CD4-positive, CD25-positive, alpha-beta regulatory T cell (primary cell): ENCODE measurements at places on chromosomes 1 and 21. TPM values are rescaled to one million over a fixed set of nuclear protein-coding genes. Genes with fewer than 3 reads are reported as not detected.

DNA sequence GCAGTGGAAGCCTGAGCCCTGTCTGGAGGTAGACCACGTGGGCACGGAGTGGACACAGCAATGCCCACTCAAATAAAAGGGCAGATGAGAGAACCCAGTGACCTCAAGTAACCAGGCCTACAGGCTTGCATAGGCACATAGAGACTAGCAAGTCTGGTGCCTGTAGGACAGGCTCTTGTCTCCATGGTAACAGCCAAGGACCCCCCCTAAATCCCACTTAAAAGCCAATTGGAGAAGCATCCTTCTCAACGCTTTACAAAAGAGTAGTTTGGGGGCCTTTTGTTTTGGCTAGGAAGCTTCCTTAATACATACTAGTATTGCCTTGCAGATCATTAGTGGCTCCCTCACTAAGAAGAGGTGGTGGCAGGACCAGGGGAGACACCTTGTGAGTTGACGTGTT lies 63.9 kb downstream of the VWA5B1 start:
- no peak overlapping the region for H3K4me3 ChIP-seq
- H3K4me1 ChIP-seq = no peaks in the 10 kb centered on the region
- H3K36me3 ChIP-seq = no peaks in the 10 kb centered on the region
- DNase-seq = no peak
- H3K27ac ChIP-seq = no peak overlapping the region
- peaks cover 3% of the 10 kb centered on the region for H3K27me3 ChIP-seq

DNA sequence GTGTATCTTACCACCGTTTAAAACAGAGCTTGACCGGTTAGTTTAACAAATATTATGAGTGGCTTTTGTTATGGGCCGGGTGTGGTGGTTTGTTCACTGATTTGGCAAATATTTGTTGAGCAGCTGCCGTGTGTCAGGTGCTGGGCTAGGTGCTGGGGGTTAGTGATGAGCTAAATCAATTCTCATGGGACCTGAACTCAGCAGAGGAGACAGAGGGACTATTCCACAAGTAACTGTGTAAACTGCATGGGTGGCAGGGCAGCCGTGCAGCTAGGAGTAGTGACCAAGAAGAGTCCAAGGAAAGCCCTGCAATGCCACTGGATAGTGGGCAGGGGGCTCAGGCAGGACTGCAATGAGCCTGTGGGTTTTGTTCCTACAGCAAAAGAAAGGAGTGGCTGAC lies 11.2 kb upstream of the C2CD2 start:
- no peaks in the 10 kb centered on the region for H3K4me1 ChIP-seq
- peaks cover 5% of the 10 kb centered on the region for H3K27me3 ChIP-seq
- H3K4me3 ChIP-seq = no peak overlapping the region

DNA sequence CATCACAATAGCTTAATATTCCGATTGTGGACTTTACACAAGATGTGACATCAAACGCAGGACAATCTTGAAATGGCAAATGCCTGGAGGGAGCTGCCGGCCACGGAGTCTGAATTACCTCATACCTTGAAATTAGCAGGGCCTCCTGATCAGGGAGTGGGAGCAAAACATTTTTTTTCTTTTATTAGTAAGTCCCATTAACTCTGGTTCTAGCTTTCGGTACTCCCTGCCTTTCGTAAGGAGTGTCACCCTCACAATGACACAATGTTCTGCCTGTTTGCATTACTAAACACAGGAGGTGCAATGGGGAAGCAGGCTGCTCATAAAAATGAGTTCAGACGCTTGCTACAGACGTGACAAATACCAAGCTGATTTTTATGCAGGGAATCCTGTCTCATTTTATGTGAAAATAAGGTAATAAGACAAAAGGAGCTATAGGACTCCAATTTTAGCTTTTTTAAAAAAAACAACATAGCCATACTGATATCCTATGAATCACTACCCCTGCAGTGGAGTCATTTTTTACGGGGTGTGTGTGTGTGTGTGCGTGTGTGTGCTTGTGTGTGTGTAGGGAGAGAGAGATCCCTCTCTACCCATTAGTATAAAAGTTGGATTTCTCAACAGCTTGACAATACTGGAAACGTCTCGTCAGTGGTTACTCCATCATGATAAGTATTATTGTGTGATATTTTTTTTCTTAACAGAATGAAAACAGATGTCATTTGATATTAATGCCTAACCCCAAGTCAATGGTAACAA lies 205.1 kb upstream of the RUNX1 start:
- peaks cover 2% of the 10 kb centered on the region for H3K27me3 ChIP-seq
- H3K27ac ChIP-seq = no peak overlapping the region
- H3K36me3 ChIP-seq = no peaks in the 10 kb centered on the region
- DNase-seq = no peak

- H3K36me3 ChIP-seq = no peaks in the 10 kb centered on the region
- no peak overlapping the region for H3K4me3 ChIP-seq
- H3K27ac ChIP-seq = no peak overlapping the region
These were observed 32.4 kb upstream of the SERTAD4 start for GRCh38 chr1:210200124-210200736.

DNA sequence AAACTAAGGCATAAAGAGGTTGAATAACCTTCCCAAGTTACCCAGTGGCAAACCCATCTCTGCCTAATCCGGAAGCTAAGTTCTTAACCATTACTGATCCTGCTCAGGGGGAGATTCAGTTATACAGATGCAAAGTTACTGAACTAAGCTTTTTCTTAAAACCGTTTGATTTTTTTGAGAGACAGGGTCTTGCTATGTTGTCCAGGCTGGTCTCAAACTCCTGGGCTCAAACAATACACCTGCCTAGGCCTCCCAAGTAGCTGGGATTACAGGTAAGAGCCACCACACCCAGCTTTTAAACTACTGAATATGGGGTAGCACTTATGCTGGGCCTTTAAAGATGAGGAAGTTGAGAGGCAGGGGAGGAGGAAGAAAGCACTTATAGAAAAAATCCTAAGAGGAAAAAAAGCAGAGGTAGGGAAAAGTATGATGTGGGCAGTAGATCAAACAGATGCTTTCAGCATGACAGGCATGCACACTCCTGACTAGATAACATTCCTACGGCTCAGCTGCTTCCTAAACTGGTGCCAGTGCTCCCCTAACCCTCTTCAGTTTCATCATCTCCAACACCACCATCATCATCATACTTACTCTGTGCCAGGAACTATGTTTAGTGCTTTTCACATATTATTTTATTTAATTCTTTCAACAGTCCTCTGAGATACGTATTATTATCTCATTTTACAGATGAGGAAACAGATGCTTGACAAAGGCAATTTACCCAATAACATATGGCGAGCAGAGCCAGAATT lies 5.8 kb downstream of the PAFAH2 start:
- peaks cover 46% of the 10 kb centered on the region for H3K4me1 ChIP-seq
- H3K4me3 ChIP-seq = no peak overlapping the region
- DNase-seq = no peak

DNA sequence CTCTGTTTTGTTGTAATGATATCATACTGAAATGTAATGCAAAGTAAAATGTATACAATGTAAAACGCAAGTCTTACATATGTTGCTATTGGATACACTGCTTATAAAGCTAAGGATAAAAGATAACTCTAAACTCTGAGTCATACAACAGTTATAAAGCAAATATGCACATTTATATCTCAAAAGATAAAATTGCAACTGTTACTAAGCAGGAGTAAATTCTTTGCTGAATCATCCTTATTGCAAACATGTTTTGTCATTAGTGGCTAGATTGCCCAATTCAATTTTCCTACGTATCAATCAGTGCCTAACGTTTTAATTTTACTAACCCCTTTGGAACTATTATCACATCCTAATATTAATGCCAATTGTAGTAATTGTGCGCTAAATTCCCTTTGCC lies 762.9 kb downstream of the LTN1 start:
- no peaks in the 10 kb centered on the region for H3K36me3 ChIP-seq
- no peak for DNase-seq
- no peaks in the 10 kb centered on the region for H3K27me3 ChIP-seq
- H3K27ac ChIP-seq = no peak overlapping the region
- no peaks in the 10 kb centered on the region for H3K4me1 ChIP-seq
- H3K4me3 ChIP-seq = no peak overlapping the region

GRCh38 chr1:91803847-91804545 lies 82.0 kb downstream of the TGFBR3 start:
- H3K4me3 ChIP-seq = peak overlapping the region; percentile 78
- peaks cover 30% of the 10 kb centered on the region for H3K4me1 ChIP-seq
- H3K27me3 ChIP-seq = no peaks in the 10 kb centered on the region
- no peaks in the 10 kb centered on the region for H3K36me3 ChIP-seq
- peak; percentile 84 for DNase-seq
- peak overlapping the region; percentile 94 for H3K27ac ChIP-seq

DNA sequence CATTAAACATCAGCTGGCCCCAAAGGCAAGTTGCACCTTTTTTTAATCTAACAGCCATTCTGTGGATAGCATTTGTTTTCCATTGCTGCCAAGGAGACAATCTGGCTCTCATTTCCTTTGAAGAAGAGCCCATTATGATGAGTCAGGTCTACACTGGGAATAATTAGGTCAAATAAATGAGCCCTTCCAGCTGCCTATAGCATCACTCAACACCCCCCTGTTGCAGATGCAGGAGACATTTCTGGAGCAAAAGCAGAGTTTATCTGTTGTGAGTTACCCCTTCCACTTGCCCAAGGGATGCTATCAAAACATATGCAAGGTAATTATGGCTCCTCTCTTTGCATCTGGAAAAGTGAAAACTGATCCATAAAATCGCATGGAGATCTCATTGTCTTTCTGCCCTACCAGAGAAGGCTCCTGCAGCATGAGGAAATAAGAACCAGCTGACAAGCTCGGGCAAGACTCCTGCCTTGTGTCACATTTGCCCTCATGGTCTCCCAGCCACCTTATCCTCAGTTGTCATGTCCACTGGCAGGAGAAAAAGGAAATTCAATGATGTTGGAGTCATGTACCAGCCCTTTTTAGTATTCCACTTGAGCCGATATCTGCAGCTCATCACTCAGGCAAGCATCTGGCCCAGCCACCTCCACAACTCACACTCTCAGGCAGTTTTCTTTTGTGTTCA lies 135.9 kb downstream of the SLC30A10 start:
- no peaks in the 10 kb centered on the region for H3K4me1 ChIP-seq
- H3K36me3 ChIP-seq = no peaks in the 10 kb centered on the region
- H3K27ac ChIP-seq = no peak overlapping the region
- no peaks in the 10 kb centered on the region for H3K27me3 ChIP-seq
- H3K4me3 ChIP-seq = no peak overlapping the region

GRCh38 chr1:145849356-145850160 lies 4.1 kb downstream of the NUDT17 start:
- H3K4me3 ChIP-seq = no peak overlapping the region
- H3K27me3 ChIP-seq = no peaks in the 10 kb centered on the region
- peaks cover 16% of the 10 kb centered on the region for H3K4me1 ChIP-seq

DNA sequence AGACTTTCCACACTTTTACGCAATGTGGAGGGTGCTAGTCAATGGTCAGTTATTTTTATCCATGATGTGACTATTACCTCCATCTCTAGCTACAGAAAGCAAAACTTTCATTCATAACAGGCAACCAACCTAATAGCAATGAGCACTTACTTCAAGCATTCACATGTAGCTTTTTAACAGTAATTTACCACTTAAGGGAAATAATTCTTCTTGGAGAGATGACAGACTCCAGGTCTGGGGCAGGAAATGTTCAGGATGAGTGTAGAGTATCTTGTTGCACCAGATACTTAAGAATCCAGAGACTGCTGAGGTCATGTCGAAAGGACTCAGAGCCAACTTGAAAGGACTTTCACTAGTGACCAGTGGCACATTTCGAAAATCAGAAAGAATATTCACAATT lies 347.6 kb downstream of the CHRM3 start:
- H3K27ac ChIP-seq = no peak overlapping the region
- H3K27me3 ChIP-seq = no peaks in the 10 kb centered on the region
- no peak overlapping the region for H3K4me3 ChIP-seq
- H3K36me3 ChIP-seq = no peaks in the 10 kb centered on the region
- no peak for DNase-seq

DNA sequence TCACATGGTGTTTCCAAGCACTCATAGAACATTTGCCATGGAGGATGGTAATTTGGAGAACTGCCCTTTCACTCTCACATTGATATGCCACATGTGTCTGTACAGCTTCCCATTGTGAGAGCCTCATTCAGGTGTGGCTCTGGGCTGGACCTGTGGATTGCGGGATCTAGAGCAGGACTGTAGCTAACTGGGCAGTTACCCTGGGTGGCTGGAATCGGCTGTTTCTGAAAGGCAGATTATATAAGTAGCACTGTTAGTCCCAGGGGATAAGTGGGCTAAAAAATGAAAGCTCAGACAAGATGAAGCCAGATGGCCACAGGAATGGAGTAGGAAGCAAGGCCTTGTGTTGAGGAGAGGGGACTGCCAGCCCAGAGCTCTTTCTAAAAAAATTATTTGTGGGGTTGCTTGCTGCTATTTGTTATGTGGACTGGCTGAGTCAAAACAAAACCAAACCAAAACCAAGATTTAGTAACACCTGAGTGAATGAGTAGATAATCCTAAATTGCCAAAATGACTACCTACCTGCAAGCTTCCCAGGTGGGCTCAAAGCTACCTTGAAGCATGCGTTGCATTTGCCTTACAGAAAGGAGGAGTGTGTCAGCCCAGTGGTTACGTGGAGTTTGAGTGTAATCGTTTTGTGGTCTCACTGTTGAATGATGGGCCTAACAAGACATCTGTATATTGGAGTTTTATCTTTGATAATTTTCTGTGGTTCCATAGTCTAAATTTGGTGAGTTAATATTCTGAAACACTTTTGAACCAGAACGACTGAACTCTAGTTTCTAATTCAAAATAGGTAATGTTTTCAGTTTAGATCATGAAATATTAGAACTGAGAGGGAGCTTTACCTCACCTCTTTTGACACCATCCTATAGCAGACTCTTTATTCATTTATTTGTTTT lies 58.0 kb downstream of the SDCCAG8 start:
- DNase-seq = peak; percentile 7
- no peaks in the 10 kb centered on the region for H3K4me1 ChIP-seq
- H3K36me3 ChIP-seq = peaks cover 10% of the 10 kb centered on the region
- no peak overlapping the region for H3K27ac ChIP-seq
- no peaks in the 10 kb centered on the region for H3K27me3 ChIP-seq

DNA sequence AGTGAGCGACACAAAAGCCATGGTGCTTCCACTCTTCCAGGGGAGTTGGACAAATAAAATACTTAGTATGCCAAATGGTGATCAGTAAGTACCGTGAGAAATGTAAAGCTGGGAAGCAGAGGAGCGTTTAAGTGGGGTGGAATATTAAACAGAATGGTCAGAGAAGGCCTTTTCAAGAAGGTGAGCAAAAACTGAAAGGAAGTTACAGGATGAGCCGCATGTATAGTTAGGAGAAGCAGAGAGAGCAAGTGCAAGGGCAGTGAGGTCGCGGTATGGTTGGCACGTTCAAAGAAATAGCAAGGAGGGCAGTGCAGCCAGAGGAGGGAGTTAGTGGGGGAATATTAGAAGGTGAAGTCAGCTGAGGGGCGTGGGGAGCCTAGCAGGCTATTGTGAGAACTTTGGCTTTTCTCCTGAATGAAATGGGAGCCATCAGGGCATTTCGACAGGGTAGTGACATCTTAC lies 748 bp upstream of the ATP6V0B start:
- H3K4me1 ChIP-seq = peaks cover 52% of the 10 kb centered on the region
- H3K36me3 ChIP-seq = peaks cover 23% of the 10 kb centered on the region
- H3K4me3 ChIP-seq = peak overlapping the region; percentile 79
- H3K27ac ChIP-seq = peak overlapping the region; percentile 81
- H3K27me3 ChIP-seq = no peaks in the 10 kb centered on the region

GRCh38 chr1:201016943-201017827 lies 6.3 kb downstream of the KIF21B start:
- peaks cover 98% of the 10 kb centered on the region for H3K4me1 ChIP-seq
- no peak for DNase-seq
- peaks cover under 1% of the 10 kb centered on the region for H3K36me3 ChIP-seq
- no peak overlapping the region for H3K4me3 ChIP-seq
- H3K27me3 ChIP-seq = no peaks in the 10 kb centered on the region

GRCh38 chr1:86714561-86715244 lies 10.3 kb downstream of the SH3GLB1 start:
- H3K27me3 ChIP-seq = no peaks in the 10 kb centered on the region
- peaks cover 31% of the 10 kb centered on the region for H3K36me3 ChIP-seq
- no peak for DNase-seq
- peak overlapping the region; percentile 76 for H3K27ac ChIP-seq
- H3K4me1 ChIP-seq = peaks cover 21% of the 10 kb centered on the region

Gene CELA3A
- not detected for total RNA-seq

Gene ASTN1
- not detected for total RNA-seq

Gene FLG
- total RNA-seq = not detected

Gene AGRN
- total RNA-seq = 4.2 TPM
